Ureter (tissue), 1 donor: ENCODE measurements at places on chromosomes 1 and 21. TPM values are rescaled to one million over a fixed set of nuclear protein-coding genes. Genes with fewer than 3 reads are reported as not detected.

GRCh38 chr1:88742531-88742930 is 58.5 kb downstream of the PKN2 start:
- no peak for DNase-seq

DNA sequence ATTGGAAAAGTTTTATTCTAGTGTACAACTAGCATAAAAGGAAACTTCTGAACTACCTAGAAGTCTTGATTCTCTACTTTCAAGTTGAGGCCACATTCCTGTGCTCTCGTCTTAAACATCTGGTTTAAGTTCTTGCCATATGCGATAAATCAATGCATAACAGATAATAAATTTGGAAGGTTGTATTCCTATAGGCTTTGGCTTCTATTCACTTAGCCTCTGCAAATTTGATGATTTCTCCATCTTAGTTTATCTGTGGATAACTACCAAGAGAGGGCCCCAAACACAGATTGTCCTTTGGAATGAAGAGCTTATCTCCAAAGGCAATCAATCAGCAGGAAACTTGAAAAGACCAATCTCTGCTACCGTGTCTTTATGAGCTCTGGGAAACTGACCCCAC is 11.7 kb upstream of the RNF2 start:
- DNase-seq: no peak

- no peak for DNase-seq
Observed at GRCh38 chr1:231750296-231750695, 123.7 kb downstream of the DISC1 start.

GRCh38 chr1:27399251-27400025 is 7.0 kb downstream of the GPR3 start:
- no peak for DNase-seq

DNA sequence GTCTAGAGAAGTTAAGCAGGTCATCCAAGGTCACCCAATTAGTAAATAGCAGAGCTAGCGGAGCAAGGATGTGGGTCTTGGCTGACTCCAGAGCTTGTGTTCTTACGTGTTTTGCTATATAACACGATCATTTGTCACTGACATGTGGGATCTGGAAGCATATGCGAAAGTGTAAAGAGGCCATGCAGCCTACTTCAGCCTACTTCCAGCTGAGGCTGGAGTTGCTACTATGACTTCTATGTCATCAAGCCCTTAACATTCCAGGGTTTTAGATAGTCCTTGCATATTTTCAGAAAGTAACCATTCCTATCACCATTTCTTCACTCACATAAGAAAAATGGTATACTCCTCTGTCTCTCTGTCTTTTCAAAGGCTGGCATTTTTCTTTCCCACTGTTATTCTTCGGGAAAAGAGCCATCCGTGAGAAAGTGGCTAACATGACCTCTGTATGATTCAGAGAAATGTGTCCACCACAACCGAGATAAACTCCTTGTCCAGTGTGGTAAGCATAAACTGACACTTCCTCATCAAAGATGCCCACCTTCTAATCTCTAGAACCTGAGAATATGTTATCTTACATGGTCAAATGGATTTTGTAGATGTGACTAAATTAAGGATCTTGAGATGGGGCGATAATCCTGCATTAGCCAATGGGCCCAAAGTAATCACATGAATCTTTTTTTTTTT is 24.0 kb upstream of the ABL2 start:
- no peak for DNase-seq

DNA sequence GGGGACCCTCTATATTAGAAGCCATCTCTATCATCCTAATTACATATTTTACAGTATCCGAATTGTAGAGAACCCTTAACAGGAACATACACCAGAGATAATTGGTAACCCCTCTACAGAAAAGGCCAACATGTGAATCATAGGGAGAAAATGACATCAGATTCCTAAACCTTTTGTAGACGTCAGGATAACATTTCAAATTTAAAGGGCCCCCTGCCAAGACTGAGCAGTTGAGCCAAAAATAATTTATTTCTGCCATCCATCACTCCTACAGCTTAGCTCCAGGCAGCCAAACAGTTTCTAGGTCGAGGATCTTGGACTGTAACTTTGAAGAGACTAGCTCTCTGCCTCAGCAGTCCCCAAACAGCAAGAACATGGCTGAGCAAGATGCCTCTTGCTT is 21.2 kb downstream of the ZNF697 start:
- DNase-seq: no peak

DNA sequence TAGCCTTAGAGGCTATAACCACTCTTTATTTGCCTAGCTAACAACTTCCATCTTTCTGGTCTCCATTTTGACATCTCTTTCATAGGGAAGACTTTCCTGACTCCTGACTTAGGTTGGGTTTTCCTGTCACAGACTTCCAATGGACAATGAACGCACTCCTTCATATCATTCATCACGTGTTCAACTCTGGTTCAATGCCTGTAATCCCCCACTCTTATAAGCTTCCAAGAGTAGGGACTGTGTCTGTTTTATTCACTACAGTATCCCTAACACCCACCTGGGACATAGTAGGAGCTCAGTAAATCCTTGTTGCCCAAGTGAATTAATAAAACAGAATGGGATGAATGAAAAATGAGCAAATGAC is 4.6 kb downstream of the SLAMF1 start:
- DNase-seq: no peak

DNA sequence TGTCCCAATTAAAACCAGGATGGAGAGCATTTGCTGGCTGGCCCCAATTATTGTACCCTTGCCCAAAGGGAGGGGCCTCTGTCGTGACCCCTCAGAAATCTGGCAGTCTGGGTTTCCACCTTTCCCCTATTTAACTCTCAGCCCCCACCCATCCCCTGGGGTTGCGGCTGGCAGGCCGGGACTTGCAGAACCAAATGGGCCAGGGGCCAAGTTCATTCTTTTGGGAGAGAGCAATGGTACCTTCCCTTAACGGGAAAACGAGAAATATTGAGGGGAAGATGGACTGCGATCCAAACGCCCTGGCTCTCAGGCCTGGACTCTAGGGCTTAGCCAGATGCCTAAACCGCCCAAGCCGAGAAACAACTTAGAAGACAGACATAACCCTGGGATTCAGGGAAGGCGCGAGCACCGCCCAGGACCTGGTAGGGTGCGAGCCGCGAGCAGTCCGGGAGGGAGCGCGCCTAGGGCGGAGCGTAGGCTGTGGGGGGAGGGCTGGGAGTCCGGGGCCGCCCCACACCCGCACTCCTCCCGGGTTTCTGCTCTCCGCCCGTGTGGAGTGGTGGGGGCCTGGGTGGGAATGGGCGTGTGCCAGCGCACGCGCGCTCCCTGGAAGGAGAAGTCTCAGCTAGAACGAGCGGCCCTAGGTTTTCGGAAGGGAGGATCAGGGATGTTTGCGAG is at the start of gene SLC27A3:
Gene SLC27A3 (plus strand): TSS at position 628 of the 678 bp plus-strand sequence. CDS start 91 bp downstream, outside the sequence.
- DNase-seq: peak; percentile 86

NPPB gene
- total RNA-seq: not detected
